ENCODE measurements at places on chromosomes 4 and X.

GRCh38 chrX:65997978-65998717, 41.7 kb downstream of the VSIG4 start:
- no peak for DNase-seq

GRCh38 chr4:180240670-180241069, 2002.5 kb upstream of the TENM3 start:
- no peak for DNase-seq

DNA sequence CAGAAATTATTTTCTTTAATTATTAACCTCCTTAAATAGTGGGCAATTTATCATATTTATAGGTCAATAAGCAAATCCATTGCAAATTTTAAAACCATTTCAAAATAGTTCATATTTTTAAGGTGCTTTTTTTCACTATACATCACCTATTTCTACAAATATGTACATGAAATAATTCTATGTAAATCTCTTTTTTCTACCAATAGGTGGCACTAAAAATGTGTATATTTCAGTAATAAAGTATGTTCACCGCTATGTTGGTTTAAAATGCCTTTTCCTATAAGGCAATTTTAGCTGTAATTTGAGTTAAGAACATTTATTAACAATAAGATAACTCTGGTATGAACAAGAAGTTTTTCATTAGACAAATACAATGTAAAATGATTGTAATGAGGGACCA, 672.2 kb downstream of the KCTD8 start:
- no peak for DNase-seq

DNA sequence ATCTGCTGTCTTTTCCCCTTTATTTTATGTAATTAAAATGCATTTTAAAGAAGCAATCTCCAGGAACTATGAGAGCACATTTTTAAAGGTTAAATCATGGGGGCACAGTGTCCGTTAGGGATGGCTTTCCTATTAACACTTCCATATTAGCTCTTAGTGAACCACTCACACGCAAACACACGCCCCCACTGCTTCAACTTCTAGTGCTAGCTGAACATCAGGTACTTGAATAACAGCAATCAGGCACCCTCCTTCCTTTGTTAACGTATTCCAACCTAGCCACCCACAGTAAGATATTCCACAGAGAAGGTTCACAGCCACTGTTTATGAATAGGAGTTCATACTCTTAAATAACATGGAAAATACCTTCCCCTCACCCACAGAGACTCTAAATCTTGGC, 9.3 kb downstream of the TMEM255A start:
- no peak for DNase-seq

All from muscle of arm (tissue), 14 donors.